Activated naive CD4-positive, alpha-beta T cell treated with anti-CD3 and anti-CD28 coated beads, Interleukin-2, amount 10 ng/mL, durations not matched to agents 5 hours and 36 hours (primary cell): ENCODE measurements at places on chromosomes 6 and 20. TPM values are rescaled to one million over a fixed set of nuclear protein-coding genes. Genes with fewer than 3 reads are reported as not detected.

MYLK2 gene
- total RNA-seq, result 0.34 TPM

LRFN2 gene
- not detected for total RNA-seq

FOXA2 gene
- not detected for total RNA-seq

TFEB gene
- 18.2 TPM for total RNA-seq

TNFRSF6B gene
- not detected for total RNA-seq
